Right cardiac atrium (tissue), 5 donors: ENCODE measurements at places on chromosomes 3 and 15.

- DNase-seq, result no peak
These were observed 40.9 kb downstream of the CEMIP start for GRCh38 chr15:80820092-80820491.

DNA sequence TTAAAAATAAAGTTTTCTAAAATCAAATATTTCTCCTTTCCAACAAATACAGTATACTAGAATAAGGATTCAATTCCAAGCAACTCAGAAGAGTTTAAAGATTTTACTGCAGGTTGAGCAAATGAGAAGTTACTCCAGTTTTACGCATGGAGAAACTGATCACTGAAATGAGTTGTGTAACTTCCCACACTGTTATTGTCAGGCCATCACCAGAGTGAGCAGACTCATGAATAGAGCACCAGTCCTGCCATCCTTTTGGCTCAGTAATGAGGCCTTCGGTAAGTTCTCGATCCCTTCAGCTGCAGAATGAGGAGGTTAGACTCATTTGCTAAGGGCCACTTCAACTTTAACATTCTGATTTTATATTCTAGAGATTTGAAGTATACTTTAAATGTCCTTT, 48.1 kb downstream of the OSBPL10 start:
- DNase-seq, result no peak

GRCh38 chr15:82641129-82641798, 5.9 kb downstream of the CPEB1 start:
- DNase-seq, result no peak

DNA sequence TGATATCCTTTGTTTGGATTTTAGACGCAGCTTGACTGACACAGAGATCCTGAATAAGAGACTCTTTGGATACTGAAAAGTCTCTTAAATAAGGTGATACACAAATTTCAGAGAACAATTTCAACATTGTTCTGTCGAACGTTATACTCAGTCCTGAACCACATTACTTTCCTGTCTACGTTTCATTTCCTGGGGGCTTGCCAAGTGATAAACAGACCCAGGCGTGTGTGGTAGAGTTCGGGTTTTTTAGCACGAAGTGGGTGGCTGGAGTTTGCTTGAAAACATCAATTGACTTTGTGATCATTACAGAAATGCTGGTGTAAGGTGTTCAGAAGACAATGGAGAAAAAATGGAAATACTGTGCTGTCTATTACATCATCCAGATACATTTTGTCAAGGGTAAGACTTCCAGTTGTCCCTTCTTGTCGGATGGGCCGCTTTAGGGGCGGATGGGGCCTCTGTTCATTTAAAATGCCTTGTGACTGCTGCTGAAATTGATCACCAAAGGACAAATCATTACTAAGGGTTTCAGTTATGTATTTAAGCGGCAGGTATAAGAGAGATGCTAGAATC, at the start of gene CD96:
Gene CD96, plus strand, starts transcription at position 287 of the 573 bp plus-strand sequence. Its CDS starts 52 bp downstream, at position 339.
- no peak for DNase-seq

DNA sequence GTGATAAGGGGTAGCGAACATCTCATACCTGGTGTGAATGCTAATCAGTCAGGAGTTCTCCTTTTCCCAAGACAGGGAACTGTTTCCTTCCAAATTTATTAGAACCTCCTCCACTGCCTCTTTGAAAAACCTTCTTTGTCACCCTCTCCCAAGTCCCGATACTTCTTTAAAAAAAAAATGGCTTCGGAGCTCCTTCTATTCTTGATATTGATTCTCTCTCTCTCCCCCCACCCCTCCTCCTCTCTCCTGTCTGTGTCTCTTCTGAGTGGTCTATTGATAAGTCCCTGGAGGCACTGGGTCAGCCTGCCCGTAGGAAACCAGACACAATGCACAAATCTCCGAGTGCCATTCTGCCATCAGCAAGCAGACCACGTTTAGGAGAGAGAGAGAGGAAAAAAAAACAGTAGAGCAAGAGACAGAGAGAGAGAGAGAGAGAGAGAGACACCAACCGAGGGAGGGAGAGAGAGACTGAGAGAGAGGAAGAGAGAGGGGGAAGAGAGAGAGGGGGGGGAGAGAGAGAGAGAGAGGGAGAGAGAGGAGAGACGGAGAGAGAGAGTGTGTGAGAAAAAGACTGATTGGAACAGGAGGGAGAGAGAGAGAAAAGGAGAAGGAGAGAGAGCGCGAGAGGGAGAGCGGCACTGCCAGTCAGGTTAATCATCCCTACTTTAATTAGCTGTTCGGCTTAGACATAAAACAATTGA, 160.9 kb downstream of the TIGIT start:
- DNase-seq, result no peak

DNA sequence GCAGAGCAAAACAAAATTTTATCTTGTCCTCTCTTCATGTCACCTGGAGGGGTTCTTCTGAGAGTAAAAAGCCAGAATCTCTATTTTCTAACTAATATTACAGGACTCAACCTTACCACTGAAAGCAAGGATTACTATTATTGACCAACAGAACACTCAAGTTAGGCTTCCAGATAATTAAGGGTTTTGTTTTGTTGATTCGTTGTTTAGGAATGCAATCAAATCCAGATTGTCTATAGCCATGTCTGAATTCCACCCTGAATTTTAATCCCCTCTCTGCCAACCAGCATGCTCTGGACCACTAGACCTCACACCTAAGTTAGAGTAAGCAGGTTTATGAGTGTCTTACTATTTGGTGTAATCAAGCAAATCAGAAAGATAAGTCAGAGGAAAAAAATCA, 90.7 kb downstream of the PEAK1 start:
- DNase-seq, result no peak

DNA sequence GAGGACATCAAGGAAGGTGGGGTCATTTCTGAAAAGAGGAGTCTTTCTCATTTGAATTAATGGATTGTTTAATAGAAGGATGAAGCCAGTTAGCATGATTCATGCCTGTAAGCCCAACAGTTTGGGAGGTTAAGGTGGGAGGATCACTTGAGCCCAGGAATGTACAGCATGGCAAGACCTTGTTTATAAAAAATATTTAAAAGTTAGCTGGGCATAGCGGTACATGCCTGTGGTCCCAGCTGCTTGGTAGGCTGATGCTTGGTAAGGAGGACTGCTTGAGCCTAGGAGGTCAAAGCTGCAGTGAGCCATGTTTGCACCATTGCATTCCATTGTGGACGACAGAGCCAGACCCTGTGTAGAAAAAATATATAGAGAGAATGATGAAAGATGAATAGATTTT, 165.5 kb downstream of the ALCAM start:
- DNase-seq, result no peak

GRCh38 chr3:156271508-156271907, 151.1 kb downstream of the KCNAB1 start:
- no peak for DNase-seq
